ENCODE measurements at places on chromosomes 13 and 19.

DNA sequence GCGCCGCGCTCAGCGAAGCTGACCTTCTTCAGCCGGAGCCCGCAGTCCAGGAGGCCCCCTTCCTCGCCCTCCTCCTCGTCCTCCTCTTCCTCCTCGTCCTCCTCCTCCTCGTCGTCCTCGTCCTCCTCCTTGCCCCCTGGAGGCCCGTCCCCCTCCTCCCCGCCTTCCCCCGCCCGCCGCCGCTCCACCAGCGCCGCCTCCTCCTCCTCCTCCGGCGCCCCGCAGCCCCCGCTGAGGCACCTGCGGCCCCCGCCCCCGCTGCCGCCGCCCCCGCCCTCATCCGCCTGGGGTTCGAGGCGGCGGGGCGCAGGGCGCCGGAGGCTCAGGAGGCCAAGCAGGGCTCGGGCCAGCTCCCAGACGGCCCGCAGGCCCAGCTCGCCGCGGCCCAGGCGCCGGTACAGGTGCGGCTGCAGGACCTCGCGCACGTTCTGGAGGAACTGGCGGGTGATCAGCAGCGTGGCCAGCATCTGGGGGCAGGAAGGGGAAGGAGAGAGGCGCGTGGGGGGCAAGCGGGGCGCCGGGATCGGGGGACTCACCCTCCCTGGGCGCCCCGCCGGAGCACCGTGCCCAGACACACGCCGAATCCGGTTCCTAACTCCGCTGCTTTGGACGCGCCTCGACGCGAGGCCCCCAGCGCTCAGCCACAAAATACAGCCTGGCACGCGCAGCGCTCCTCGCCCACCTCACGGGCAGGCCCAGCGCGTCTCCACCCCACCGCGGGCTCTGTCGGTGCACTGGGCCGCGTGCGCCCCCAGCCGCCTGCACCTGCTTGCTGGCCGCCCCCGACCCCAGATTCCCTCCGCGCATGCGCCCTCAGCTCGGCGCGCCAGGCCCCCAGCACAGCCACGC is 5.9 kb downstream of the ANO8 start:
- no peak for DNase-seq

DNA sequence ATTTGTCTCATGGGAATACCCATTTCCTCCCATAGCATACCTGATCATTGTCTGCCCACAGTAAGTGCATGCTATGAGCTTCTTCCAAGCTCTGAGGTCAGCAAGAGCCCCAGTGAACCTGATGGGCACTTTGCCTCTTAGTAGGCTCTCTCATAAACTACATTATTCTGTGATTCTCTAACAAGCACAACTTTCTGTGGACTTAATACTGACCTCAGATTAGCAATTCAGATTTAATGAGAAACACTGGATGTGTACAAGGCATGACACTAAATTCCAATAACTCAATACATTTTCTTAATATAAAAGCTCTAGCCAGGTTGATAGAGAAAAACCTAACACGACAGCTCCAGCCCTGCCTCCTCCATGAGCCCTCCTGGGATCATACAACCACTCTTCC is 23.3 kb upstream of the STARD13 start:
- no peak for DNase-seq

- DNase-seq, result no peak
Observed at GRCh38 chr13:114115191-114115671, 17.2 kb downstream of the RASA3 start.

GRCh38 chr13:36342715-36343114 is 3.5 kb downstream of the SPART start:
- DNase-seq, result no peak

GRCh38 chr13:109207622-109208021 is 578.2 kb downstream of the MYO16 start:
- no peak for DNase-seq

DNA sequence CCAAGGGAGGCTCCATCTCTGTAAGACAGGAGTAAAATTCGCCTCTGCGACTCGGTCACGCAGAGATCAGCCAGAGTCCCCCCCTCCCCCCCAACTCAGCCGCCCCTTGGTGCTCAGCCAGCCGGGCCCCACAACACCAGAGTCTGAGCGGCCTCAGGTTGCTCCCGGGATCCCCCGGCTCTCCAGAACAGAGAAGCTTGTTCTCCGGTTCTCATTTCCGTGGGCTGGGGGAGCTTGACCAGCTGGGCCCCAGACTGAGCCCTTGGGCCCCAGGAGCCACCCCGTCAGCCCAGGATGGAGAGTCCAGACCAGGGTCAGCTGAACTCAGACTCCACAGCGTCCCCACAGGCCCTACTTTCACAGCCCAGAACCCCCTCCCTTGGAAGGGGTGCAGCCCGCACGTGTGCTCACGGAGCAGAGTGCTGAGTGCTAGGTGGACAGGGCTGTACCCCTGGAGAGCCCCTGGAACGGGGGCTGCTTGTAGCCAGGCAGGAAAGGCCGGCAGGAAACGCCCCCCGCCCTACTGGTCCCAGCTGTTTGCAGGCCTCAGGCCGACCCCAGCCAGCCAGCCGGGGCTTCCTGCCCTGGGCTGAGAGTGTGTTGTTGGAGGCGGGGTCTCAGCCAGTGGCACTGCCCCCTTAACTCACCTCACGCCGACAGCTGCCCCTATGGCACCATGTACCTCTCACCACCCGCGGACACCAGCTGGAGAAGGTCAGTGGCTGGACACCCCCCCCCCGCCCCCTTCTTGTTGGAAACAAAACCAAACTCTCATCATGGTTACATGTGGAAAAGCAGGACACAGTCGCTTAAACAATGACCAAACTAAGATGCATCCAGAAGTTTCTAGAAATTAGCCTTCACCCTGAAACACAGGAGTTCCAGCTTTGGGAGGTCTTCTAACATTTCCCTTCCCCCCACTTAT is 44.4 kb downstream of the COMP start:
- DNase-seq, result no peak

- DNase-seq, result no peak
Observed at GRCh38 chr13:37870489-37870845, 895 bp upstream of the TRPC4 start.

DNA sequence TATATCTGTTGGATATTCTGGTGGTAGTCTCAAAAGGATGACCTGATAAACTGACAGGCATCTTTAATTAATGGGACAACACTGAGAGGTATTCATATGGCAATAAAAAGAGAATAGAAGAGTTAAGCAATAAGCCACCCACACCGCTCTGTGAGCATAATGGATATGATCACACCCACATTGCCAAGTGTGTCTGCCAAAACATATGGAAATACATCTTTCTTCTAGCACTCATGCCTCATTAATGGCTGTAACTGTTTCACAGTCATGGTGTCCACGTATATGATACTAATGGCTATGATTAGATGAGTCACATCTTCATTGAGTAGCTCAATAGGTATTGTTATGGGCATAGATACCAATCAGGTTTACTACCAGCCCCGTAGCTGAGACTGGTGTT is 13.1 kb downstream of the IGFL3 start:
- DNase-seq, result no peak

DNA sequence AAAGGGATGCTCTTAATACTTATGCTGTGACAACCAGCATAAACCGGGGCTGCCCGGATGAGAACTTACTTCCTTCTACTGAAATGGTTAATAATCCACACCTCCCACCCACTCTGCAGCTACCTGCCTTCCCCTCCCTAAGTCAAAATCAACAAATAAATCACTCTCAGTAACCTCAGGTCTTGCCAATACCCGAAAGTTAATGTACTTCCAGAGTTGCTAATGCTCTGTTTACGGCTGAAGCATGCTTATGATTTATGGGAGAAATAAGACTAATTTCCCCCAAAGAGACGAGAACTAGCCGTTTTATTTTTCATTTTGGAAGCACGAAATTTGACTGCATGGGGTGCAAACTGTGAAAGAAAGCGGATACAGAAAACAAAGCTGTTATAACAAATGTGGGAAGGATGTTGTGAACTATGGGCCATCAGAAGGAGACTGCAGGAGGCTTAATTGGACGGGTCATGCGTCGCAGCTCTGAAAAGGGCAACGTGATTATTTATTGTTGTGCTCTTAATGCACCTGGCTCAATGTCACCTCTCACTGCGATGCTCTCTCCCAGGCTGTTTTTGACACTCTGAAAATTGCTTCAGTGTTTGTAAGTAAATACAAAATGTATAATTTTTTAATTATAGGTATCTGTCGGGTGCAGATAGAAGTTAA is 114.0 kb upstream of the SLC7A1 start:
- DNase-seq, result peak; percentile 89

DNA sequence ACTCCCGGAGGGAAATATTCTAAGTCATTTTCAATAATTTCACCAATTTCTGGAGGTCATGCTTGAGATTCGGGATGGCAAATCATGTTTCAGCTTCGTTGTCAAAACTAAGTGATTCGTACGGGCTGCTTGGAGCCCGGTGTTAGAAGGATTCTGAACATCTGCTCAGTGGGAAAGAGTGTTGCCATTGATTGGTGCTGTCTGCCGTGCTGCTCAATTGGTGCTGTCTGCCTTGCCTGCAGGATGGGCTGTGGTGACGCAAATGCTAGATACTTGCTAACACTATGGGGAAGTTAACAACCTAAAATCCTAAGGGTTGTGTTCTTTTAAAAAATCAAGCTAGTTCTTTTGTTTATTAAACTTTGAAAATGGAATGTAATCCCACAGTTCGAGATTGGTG is 17.3 kb upstream of the CACNG8 start:
- no peak for DNase-seq

GRCh38 chr13:44242766-44243165 is 130.9 kb upstream of the SERP2 start:
- DNase-seq, result no peak

DNA sequence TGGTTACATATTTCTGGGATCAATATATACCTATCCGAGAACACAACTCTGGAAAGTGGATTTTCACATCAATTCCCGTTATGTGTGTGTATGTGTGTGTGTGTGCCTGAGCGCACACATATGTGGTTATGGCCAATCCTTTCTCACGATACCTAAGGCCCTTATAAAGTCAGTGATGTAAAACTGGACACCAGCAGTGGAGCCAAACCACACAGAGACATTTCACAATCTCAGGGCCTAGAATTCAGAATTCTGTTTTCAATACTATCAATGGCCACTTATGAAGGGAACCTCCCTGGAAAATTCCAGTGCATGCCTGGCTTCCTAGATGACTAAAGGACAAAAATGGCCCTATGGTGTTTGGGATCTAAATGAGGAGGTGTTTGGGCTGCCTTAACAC is 187.3 kb upstream of the UBL3 start:
- no peak for DNase-seq

DNA sequence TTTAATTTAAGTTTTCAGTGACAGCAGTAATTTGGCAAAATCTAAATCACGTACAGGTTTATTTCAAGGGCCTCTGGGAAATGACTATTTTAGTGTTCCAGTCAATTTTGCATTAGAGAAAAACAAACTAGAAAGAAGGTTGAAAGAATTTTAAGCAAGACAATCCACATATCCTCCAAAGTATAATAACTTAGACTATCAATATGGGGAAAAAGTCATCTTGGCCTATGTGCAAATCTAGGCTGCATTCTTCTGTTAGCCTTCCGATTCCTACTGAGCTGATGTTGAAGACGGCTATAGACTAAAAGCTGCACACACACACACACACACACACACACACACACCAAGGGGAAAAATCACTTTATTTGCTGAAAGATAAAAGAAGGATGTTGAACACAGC is 81.3 kb downstream of the SLITRK6 start:
- DNase-seq, result no peak

DNA sequence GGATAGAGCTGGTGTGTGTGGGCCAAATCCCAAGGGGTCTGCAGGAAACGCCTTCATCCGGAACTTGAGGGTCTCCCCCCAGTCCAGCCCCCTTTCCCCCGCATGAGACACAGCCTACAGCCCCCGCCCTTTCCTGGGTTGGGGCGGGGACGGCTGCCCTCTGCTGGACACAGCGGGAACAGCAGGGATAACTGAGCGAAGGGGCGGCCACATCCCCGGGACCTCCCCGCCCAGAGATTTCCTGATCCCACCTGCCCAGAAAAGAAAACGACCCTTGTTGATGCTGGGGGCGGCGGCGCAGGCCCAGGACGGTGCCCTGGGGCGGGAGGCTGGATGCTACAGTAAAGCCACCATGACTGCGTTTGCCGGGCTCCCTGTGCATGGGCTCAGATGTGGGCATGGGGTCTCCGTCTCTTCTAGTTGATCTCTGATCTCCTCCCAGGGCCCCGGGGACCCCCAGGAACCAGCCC is 14.2 kb downstream of the ONECUT3 start:
- DNase-seq, result no peak

DNA sequence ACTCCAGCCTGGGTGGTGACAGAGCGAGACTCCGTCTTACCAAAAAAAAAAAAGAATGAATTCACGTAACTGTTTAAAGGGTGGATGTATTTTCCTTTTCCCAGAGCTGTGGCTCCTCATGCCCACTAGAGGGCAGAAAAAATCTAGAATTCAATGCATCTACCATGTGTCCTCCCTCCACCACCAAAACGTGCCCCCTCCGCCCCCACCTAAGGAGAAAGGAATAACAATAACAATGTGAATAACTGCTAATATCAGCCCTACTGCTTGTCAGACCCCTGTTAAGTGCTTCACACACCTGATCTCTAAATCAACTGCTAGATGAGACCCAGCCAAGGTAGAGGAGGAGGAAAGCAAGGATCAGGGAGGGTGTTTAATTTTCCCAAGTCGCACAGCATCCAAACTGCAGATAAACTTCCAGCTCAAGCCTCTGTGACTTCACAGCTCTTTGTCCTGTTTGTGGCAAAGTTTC is 20.2 kb upstream of the PNMA8B start:
- peak; percentile 16 for DNase-seq

GRCh38 chr19:8615024-8615423 is 4.5 kb upstream of the ADAMTS10 start:
- no peak for DNase-seq

DNA sequence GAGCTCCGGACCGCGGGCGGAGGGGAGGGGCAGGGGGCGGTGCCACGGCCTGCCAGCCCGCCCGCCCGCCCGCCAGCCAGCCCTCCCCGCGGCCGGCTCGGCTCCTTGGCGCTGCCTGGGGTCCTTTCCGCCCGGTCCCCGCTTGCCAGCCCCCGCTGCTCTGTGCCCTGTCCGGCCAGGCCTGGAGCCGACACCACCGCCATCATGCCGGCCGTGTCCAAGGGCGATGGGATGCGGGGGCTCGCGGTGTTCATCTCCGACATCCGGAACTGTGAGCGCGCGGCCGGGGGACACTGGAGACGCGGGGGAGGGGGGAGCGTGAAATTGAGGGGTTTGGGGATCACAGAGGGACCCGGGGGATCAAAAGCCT is at the start of gene AP2A1:
AP2A1 (plus strand) TSS at position 72 of the 370 bp plus-strand sequence; CDS start at position 205, 133 bp downstream.
- DNase-seq, result no peak

GRCh38 chr13:50106559-50106958 is 91.3 kb downstream of the KCNRG start:
- DNase-seq, result no peak

DNA sequence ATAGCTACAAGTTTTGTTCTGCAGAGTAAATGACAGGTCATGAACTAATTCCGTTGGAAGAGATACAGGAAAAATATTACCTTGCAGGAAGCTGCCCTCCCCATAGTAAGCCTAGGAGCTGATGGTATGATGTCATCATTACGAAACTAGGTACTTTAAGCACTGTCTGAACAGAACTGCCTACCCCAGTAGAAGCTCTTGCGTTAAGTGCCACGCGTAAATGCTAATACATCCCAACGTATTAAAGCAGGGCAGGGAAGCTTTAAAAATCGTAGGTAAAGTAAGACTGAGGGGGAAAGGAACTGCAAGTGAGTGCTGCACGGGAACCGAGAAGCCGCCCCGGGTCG is 572 bp downstream of the UGGT2 start:
- DNase-seq, result peak; percentile 17

GRCh38 chr13:20221772-20222171 is 10.3 kb downstream of the GJB6 start:
- no peak for DNase-seq

Data from COR-L47 (cell line).